ENCODE measurements at places on chromosomes 3 and 15.

DNA sequence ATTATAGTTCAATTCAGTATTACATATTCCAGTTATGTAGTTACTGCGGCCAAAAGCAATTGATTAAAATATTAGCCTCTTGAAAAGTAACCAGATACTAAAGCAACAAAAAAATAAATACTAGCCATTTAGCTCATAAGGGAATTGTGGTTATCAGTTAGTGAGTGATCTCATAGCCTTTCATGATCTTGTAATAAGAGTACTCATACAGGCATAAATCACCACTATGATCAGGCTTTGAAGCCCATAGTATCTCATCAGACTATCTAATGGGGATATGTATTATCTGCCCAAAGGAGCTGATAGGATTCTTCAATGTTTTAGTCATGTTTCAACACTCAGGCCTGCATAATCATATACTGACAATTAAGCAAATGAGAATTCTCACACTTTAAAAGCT is 184.1 kb upstream of the CCDC54 start:
- DNase-seq: no peak

DNA sequence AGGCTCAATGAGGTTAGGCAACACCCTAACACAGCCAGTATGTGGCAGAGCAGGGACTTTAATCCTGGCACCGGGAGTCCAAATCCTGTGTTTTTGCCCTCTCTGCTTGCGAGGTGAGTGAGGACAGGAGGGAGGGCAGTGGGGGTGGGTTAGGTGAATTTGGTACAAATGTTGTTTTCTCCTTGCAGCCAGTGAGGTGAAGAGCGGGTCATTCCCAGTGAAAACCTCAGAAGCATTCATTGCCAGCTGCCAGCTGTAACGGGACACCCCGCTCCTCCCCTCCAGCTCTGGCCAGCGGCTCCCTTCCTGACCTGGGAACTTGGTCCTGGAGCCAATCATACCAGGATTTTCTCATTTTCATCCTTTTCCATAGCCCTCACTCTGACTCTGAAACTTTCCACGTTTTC is 45.7 kb upstream of the RAB6B start:
- no peak for DNase-seq

GRCh38 chr15:68326711-68327354 is 49.3 kb downstream of the FEM1B start:
- DNase-seq: no peak

- DNase-seq: no peak
Observed at GRCh38 chr3:135970506-135971116, 5.1 kb downstream of the PPP2R3A start.

DNA sequence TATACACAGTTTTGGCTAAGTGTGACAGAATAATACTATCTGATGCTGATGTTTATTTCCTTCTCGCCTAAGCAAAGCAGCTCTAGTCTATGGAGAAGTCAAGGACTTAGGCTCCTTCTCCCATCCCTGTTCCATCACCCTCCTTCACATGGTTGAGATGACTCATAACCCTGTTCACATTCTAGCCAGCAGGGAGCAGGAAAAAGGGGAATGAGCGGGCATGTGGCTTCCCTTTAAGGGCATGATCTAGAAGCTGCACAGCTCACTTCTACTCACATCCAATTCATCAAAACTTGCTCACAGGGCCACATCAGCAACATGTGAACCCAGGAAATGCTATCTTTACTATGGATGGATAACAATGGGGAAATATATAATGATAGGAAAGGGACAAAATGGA is 40.9 kb downstream of the CBLB start:
- DNase-seq: no peak

DNA sequence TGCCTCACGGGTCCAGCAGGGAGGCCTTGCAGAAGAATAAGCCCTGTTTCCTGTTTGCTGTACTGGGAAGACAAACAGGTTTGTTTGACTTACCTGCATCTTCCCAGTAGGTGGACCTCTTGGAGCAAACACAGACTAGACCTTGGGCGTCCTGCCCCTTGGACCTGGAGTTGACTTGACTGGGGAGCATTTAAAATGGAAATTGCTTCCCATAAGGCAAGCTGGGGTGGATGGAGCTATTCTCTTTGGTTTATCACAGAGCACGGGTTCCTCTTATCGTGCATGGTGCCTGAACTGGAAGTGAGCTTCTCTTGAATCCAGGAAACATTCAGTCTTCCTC is 151.4 kb downstream of the RPLP1 start:
- DNase-seq: no peak

GRCh38 chr3:116601206-116601605 is 108.4 kb upstream of the TUSC7 start:
- DNase-seq: no peak

DNA sequence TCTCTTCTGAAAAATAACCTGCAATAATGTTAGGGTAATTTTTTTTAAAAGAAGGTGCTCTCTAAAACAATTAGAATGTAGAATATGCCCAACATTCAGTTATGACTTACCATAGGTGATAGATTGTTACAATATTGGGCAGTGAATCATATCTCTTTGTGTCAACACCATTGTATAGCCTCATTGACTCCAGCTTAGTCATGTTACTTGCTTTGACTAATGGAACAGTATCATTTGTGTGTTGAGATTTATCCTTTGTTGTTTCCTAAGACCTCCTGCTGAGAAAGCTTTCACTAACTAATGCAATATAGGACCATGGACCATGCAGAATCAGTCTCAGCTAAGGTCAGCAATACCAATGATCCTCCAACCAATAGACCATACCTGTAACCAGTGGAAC is 1106.4 kb downstream of the SI start:
- no peak for DNase-seq

- no peak for DNase-seq
Observed at GRCh38 chr3:93843981-93844380, 129.7 kb downstream of the PROS1 start.

DNA sequence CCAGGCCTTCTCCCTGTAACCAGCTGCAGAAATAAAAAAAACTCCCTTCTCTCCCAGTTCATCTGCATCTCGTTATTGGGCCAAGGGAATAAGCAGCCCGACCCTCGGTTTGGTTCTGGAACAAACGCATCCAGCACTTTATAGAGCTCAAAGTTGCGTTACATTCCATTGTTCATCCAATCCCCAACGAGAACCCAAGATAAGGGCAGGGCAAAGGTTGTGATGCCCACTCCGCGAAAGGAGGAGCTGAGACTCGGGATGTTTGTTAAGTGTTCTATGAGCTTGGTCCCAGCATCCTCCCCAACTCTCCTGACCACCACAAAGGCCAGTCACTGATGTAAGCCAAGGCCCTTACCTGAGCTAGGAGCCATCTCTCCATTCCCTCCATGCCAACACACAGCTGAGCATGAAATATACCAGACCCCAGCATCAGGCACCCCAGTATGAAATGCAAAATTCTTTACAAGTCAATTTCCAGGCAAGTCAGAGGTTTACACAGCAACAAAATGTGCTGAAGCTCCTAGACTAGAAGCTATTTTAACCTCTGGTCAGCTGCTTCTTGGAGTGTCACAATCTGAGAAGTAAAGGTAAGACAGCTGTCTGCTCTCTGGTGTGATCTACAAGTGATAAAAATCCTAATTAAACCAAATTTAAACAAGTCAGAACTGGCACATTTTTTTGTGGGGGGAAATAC is 17.9 kb downstream of the CCDC12 start:
- no peak for DNase-seq

DNA sequence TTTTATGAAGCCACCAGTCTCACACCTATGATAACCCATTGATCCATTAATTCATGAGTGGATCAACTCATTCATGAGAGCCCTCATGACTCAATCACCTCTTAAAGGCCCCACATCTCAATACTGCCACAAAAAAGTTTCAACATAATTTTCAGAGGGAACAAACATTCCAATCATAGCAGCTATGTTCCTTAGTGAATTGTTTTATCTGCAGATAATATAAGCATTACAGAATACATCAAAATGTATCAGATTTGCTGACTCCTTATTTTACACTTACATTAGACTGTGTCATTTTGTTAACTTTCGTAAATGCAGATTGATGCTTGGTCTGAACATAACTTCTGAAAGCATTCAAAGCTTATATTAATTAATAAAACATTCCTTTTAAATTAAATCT is 155.3 kb upstream of the MBNL1 start:
- DNase-seq: no peak

DNA sequence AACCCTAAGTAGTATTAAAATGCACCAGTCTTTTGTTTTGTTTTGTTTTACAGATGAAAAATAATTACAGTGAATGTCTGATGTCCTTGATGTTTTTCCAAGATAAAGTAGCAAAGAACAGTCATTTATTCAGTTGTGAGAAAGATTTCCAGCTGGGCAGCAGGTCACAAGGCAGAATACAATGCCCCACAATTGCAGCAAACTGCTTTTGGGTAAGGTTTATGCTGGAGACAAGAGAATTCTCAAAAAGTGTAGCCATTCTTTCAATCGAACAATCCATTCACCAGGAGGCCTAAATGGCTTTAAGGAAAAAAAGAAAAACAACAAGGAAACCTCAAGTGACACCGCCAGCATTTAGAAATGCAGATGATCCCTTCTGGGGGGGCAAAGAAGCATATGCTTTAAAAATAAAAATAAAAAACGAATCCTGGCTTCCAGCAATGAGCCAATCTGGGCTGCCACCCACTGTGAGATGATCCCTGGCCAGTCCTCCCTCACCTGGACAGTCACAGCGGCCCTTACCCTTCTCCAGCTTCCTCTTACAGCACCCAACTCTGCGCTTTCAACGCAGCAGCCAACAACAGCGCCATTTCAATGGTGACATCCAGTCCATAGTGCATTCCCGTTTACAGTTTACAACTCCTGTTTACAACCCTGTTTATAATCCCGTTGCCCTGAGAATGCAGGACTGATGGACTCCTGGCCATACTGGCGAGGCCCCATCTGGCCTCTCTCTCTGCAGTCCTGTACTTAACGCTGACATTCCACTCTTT is 25.7 kb upstream of the WNT5A start:
- no peak for DNase-seq

DNA sequence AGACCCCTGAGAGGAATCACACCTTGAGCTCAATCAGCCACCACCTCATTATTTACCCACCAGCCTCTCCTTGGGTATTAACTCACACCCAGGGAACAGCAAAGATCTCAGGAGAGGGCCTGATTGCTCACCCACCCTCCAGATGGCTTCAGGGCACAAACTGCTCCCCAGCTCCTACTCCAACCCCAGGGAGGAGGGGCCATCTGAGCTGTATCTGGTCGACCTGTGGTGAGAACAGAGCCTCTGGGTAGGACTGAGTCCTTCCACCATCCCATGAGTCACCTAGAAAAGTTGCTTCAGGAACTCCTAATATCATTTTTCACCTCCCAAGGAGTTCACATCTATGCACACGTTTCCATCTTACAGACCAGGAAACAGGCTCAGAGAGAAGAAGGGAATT is 44.8 kb upstream of the HES1 start:
- DNase-seq: no peak

DNA sequence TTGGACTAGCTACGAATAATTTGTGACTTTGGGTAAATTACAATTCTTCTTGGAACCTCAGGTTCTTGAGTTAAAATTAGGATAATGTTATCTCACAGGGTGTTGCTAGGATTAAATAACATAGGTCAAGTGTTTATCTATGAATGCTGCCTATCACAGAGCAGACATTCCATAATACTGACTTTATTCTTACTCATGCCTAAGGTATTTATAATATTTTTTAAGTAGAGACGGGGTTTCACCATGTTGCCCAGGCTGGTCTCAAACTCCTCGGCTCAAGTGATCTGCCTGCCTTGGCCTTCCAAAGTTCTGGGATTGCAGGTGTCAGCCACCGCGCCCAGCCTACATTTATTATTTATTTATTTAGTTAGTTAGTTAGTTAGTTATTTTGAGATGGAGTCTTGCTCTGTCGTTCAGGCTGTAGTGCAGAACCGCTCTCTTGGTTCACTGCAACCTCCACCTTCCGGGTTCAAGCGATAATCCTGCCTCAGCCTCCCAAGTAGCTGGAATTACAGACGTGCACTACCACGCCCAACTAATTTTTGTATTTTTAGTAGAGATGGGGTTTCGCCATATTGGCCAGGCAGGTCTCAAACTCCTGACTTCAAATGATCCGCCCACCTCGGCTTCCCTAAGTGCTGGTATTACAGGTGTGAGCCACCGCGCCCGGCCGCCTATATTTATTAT is 741 bp upstream of the ZNF106 start:
- DNase-seq: no peak

DNA sequence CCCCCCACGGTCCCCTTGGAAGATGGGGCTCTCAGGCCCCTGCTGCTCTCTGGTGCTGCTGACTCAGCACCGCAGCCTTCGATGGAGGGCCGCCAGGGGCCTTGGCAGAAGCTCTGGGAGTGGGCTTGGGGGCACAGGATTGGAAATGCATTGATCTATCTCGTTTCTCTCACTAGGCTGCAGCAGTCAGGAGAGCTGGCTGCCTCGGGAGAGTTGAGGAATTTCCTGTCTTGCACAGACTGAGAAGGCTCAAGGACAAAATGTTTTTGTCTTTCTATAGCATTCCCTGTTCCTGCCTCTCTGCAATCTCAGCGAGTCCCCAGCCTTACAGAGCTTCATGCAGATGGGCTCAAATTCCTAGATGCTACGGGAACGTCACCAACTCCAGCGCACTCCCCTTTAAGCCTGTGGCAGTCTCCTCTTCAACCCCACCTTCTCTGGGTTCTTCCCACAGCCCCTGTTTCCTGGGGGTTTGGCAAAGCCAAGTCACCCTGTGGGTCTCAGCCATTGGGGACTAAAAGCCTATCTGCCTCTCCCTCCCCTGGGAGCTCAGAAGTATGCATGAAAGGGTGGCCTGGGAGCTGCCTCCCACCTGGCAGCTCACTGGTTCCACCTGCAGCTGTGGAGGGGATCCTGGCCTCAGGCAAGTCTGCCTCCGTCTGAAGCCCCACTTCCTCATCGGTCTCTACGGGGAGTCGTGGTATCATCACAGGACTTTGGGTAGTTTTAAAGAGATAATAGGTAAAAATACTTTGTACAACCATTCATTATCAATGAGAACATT is 127.4 kb upstream of the HACD2 start:
- DNase-seq: no peak

GRCh38 chr15:38028869-38029268 is 94.4 kb downstream of the TMCO5A start:
- DNase-seq: no peak

DNA sequence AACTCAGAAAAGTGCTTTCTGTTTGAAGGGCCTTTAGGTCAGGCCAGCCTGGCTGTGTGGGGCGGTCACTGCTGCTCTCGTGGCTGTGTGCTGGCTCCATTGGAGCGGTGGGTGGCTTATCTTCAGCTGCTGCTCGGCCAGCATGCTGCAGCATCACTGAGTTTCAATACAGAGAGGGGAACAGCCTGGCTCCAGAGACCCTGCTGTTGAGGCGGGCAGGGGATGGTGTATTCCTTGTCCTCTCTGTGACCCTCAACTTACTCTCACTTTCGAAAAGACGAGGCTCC is 248.5 kb upstream of the ONECUT1 start:
- DNase-seq: no peak

DNA sequence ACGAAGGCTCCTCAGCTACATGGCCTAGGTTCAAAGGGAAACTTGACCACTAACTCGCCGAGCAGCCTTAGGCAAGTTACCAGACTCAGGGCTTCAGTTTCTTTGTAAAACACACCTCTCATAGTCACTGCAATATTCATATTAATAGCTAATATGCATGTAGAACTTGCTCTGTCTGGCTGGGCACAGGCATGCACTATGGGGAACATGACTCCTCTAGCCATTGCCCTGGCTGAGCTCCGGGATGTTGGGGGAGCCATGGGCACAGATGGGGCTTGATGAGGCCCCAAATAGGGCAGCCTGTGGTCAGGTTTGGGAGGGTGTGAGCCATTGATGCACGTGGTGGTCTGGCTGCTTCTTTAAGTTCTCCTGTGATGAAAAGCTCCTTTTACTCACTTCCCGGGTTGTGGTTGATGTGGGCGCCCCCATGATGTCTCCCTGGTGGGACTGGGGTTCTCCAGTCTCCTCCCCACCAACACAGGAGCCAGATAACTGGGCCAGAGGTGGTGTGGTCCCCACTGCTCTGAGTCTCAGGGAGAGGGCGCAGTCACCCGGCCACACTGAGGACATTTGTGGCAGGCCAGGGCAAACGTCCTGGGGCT is 29.4 kb upstream of the DUSP7 start:
- no peak for DNase-seq

All from activated CD4-positive, CD25-positive, alpha-beta regulatory T cell treated with anti-CD3 and anti-CD28 coated beads, Interleukin-2, amount 50 U/mL, for 72 hours (primary cell).